ENCODE measurements at places on chromosomes 2 and 18.
A peak's percentile ranks its signal among the peaks of the same experiment; 100 is the strongest.

DNA sequence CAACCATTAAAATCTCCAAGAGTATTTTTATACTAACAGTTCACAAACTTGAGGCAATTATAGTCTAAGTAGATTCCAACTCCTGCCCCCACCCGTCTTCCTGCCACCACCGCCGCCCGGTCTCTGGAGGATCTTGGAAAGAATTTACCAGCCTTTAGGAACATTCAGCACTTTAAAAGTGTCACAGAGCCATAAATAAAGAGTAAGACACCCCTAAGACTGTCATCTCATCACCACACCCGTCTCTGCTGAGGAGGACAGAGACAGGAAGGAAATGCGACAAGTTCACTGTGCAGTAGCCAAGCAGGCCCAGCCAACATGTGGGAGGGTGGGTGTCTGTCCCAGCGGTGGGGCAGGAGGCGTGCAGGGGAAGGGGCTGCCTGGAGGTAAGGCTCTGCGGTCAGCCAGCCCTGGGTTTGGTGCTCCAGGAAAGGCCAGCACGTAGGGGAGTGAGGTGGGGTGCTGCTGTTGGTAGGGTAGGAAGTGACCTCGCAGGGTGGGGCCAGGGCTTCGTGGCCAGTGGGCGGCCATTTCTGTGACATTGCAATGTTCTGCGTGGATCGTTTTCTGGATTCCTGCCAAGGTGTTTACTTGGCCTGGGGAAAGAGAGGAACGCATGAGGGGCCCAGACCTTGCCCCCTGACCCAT lies 111.6 kb downstream of the FAM210A start:
- DNase-seq = no peak

- no peak for DNase-seq
Measured at GRCh38 chr2:187964746-187965145, 326.9 kb upstream of the GULP1 start.

- no peak for DNase-seq
Measured at GRCh38 chr2:229475778-229476177, 204.7 kb upstream of the PID1 start.

DNA sequence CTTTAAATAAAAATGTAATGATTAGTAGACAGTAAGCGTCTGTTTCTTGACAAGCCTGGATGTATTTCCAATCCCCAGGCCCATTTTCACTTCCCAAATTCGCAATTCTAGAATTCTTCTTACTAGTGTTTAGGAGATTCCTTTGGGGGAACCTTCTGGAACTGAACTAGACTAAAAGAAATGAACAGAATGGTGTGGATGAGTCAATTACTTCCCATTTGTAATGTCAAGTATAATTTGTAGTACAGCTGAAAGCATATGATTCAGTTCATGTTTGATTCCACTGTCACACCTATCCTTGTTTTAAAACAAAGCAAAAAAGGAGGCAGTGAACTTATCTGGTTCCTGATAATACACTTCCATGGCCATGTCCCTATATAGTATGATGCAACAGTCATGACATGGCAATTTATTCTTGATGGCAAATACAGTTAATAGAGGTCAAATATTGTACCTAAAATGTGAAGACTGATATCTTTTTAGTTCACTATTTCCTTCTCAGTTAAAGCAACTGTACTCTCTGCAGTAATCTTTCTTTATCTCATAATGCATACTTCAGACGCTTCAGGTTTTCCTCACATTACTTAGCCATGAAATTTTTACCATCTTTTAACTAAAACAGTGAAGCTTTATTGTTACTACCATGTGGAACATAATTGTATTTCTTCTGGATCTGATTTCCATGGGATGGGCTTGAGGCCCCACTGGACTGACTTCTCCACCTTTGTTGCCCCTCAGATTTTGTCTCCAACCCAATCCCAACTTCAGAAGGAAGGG lies 2.0 kb downstream of the IDH1 start:
- no peak for DNase-seq

DNA sequence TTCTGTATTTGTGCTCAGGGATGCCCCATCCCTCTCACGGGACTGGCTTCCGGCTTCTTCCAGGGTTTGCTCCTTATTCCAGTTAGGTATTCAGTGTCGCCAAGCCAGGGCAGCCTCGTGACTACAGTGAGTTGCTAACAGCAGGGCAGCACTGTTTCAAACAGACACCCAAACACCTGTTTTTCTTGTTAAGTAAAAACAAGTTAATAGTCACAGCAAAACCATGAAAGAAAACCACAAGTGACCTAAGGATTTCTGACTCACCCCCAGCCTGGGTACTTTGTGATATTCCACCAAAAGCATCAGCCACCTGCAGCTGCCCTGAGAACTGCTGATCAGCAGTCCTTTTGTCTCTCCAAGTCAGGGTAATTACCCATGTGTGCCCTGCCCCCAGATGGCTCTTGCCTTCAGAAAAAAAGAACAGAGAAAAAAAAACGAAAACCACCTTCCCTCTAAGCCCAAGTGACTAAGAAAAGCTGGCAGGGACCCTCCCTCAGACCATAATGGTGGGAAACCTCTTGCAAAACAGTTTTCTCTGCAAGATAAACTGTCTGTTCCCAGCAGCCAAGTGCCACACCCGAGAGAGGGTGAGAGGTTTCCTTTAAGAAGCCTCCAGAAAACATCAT lies 178.2 kb downstream of the ANAPC1 start:
- peak; percentile 49 for DNase-seq

DNA sequence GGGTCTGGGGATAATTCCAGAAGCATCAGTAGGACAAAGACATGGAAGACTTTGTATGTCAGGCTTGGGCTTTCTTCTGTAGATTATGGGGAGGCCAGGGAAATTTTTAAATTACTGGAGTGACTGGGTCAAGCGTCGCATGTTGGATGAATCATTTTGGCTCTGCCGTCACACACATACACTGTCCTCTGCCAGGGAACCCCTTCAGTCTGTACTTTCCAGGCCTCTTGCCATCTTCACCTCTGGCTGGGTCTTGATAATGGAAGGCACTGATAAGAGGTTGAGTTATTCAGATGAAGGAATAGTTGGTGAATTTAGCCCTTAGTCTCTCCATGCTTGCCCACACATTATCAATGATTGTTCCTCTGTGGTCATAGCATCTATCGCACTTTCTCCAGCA lies 895.1 kb upstream of the CELF4 start:
- no peak for DNase-seq

- DNase-seq = no peak
Measured at GRCh38 chr18:9928646-9929259, 14.9 kb downstream of the VAPA start.
